Cardiac muscle cell (in vitro differentiated cells and primary cell): ENCODE measurements at places on chromosomes 3 and 15. TPM values are rescaled to one million over a fixed set of nuclear protein-coding genes. Genes with fewer than 3 reads are reported as not detected.

ROBO2 gene
- 39.4 and 47.1 TPM in 2 replicates for total RNA-seq

GP9 gene
- not detected in 2 replicates for total RNA-seq

DLEC1 gene
- 0.11 and 0.15 TPM in 2 replicates for total RNA-seq

PRSS50 gene
- 3.2 and 4.1 TPM in 2 replicates for total RNA-seq

OSBPL10 gene
- 2.4 and 7.7 TPM in 2 replicates for total RNA-seq

CHDH gene
- 11.5 and 36.1 TPM in 2 replicates for total RNA-seq

IMPG2 gene
- total RNA-seq, result 0.33 and 0.49 TPM in 2 replicates

ALDH1L1 gene
- total RNA-seq, result 1.3 and 2.6 TPM in 2 replicates

RAB11A gene
- total RNA-seq, result 163 and 189 TPM in 2 replicates

SPINK8 gene
- not detected in 2 replicates for total RNA-seq

ESYT3 gene
- total RNA-seq, result 0.95 and 6.3 TPM in 2 replicates

PCYT1A gene
- total RNA-seq, result 55.2 and 66.5 TPM in 2 replicates

GUCA1C gene
- not detected in 2 replicates for total RNA-seq

TMC3 gene
- total RNA-seq, result 0.21 and 0.32 TPM in 2 replicates

EXD1 gene
- total RNA-seq, result not detected in 2 replicates

GPX1 gene
- 328 and 360 TPM in 2 replicates for total RNA-seq

GOLGA8R gene
- total RNA-seq, result 1.7 and 5.9 TPM in 2 replicates

MEX3B gene
- 12.4 and 12.7 TPM in 2 replicates for total RNA-seq

KBTBD8 gene
- total RNA-seq, result 9.9 and 13.8 TPM in 2 replicates

BNC1 gene
- total RNA-seq, result 4.5 and 4.7 TPM in 2 replicates

CD96 gene
- total RNA-seq, result not detected in 2 replicates

TMEM45A gene
- total RNA-seq, result 37.6 and 58.0 TPM in 2 replicates

ALCAM gene
- 17.1 and 28.9 TPM in 2 replicates for total RNA-seq

PCSK6 gene
- 6.4 and 6.6 TPM in 2 replicates for total RNA-seq

EPB42 gene
- total RNA-seq, result 0.12 and 0.39 TPM in 2 replicates

ETV5 gene
- total RNA-seq, result 16.3 and 53.2 TPM in 2 replicates

HHATL gene
- 4.6 and 7.8 TPM in 2 replicates for total RNA-seq
